Body of pancreas (tissue), 4 donors: ENCODE measurements at places on chromosomes 5 and 9. TPM values are rescaled to one million over a fixed set of nuclear protein-coding genes. Genes with fewer than 3 reads are reported as not detected.

The TRIM7 gene
- total RNA-seq, result 11.5 TPM

The CCNJL gene
- 0.66 TPM for total RNA-seq

The HTR1A gene
- not detected for total RNA-seq

The ADAMTS6 gene
- not detected for total RNA-seq

The SLC34A1 gene
- not detected for total RNA-seq

DNA sequence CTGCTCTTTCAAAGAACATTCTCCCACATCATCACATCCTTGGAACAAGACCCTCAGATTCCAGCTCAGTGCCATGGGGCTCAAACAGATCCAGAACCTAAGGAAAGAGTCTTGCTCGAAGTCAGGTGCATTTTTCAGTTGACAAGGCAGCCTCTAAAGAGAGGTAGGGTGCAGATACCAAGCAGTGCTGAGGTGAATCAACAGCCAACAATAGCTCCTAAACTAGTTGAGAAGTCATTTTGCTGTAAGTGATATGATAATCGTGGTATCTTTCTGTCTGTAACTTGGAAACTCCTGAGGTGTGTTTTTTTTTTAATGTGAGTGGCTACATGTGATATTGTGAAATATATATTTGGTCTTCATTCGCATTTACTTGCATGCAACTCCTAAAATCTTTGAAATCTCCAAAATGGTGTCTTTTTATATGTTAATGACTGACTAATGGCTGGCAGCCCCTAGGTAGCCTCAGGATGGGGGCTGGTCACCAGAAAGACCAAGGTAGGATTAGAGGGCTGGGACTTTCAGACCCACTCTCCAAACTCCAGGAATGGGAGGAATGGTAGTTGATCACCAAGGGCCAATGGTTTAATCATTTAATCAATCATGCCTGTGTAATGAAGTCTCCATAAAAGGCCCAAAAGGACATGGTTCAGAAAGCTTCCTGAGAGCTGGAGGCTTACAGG, 96.6 kb downstream of the SERINC5 start:
- DNase-seq, result no peak
- H3K4me1 ChIP-seq, result no peaks in the 10 kb centered on the region
- H3K27ac ChIP-seq, result no peak overlapping the region
- no peaks in the 10 kb centered on the region for H3K27me3 ChIP-seq

DNA sequence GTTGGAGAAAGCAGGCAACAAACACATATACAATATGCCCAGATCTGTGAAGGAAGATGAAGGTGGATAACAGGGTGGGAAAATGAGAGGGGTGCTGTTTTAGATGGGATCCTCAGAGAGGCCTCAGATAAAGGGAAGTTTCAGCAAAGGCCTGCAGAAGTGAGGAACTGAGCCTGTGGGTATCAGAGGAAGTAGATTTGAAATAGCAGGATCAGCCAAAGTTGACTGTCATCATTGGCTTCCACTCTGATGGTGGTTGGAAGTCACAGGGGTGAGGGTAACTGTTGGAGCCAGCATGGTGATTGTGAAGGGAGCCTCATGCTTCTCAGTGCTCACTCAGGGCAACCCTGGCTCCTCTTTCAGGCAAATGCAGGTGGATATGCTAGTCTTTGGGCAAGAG, 607.2 kb upstream of the CLINT1 start:
- no peaks in the 10 kb centered on the region for H3K36me3 ChIP-seq
- peaks cover 13% of the 10 kb centered on the region for H3K4me1 ChIP-seq
- no peak for DNase-seq
- H3K27me3 ChIP-seq, result no peaks in the 10 kb centered on the region
- H3K27ac ChIP-seq, result no peak overlapping the region
- no peak overlapping the region for H3K4me3 ChIP-seq
